GM04504 (cell line): ENCODE measurements at places on chromosomes 5 and 9.

- no peak for DNase-seq
Measured at GRCh38 chr9:125659954-125660353, 47.1 kb downstream of the MAPKAP1 start.

- no peak for DNase-seq
Measured at GRCh38 chr5:88847420-88847819, 35.6 kb downstream of the MEF2C start.

- DNase-seq = no peak
Measured at GRCh38 chr5:76807296-76807695, 11.5 kb upstream of the F2RL1 start.

GRCh38 chr5:5217371-5217770 is 77.2 kb downstream of the ADAMTS16 start:
- DNase-seq = no peak

- no peak for DNase-seq
Measured at GRCh38 chr5:146690880-146691355, 174.9 kb upstream of the GPR151 start.
